ENCODE measurements at places on chromosomes 2 and 18. TPM values are rescaled to one million over a fixed set of nuclear protein-coding genes. Genes with fewer than 3 reads are reported as not detected.

The HOXD1 gene
- not detected for total RNA-seq

The NAT8 gene
- total RNA-seq: not detected

The CTAGE1 gene
- total RNA-seq: not detected

The PTPRN gene
- 0.28 TPM for total RNA-seq

The UBR3 gene
- total RNA-seq: 21.3 TPM

The UGT1A4 gene
- total RNA-seq: not detected

The SPP2 gene
- not detected for total RNA-seq

The FBXO36 gene
- total RNA-seq: 1.4 TPM

The UGT1A5 gene
- not detected for total RNA-seq

The FBLN7 gene
- 0.26 TPM for total RNA-seq

The CNTNAP5 gene
- total RNA-seq: not detected

The MBD5 gene
- 24.6 TPM for total RNA-seq

The CD8B gene
- 296 TPM for total RNA-seq

The CAPN14 gene
- 0.26 TPM for total RNA-seq

The KCTD1 gene
- total RNA-seq: 5.6 TPM

The USP40 gene
- 8.7 TPM for total RNA-seq

The SCTR gene
- not detected for total RNA-seq

The TCF23 gene
- not detected for total RNA-seq

The ERFE gene
- total RNA-seq: not detected

The MOCOS gene
- 0.40 TPM for total RNA-seq

The NEU2 gene
- not detected for total RNA-seq

The FEV gene
- not detected for total RNA-seq

The MAPK4 gene
- total RNA-seq: not detected

The FOXD4L1 gene
- total RNA-seq: 0.23 TPM

The CHRNA1 gene
- total RNA-seq: not detected

The RAB27B gene
- total RNA-seq: 0.66 TPM

The KCNS3 gene
- total RNA-seq: not detected

The TFPI gene
- not detected for total RNA-seq

The CRACDL gene
- total RNA-seq: 0.35 TPM

The IL36G gene
- total RNA-seq: not detected

The L3MBTL4 gene
- total RNA-seq: not detected

The MOGAT1 gene
- total RNA-seq: not detected

The PRR30 gene
- not detected for total RNA-seq

The HMSD gene
- 5.5 TPM for total RNA-seq

The KYNU gene
- not detected for total RNA-seq

The ZDBF2 gene
- 6.9 TPM for total RNA-seq

The HNMT gene
- not detected for total RNA-seq

The CNGA3 gene
- total RNA-seq: not detected

The PIEZO2 gene
- total RNA-seq: not detected

The FAM161A gene
- total RNA-seq: 4.8 TPM

The IL1B gene
- total RNA-seq: 0.14 TPM

The PDE1A gene
- not detected for total RNA-seq

The GRB14 gene
- not detected for total RNA-seq

Data from activated CD8-positive, alpha-beta memory T cell treated with anti-CD3 and anti-CD28 coated beads, Interleukin-2, amount 10 ng/mL, durations not matched to agents 7 days and 5 days (primary cell).